Frontal cortex (tissue), 4 donors: ENCODE measurements at places on chromosomes 4 and X. TPM values are rescaled to one million over a fixed set of nuclear protein-coding genes. Genes with fewer than 3 reads are reported as not detected.

The TEX13C gene
- not detected for total RNA-seq

The LRAT gene
- 0.41 TPM for total RNA-seq

The TAF7L gene
- total RNA-seq, result 0.41 TPM

The UGT2B17 gene
- total RNA-seq, result not detected

The GIMD1 gene
- not detected for total RNA-seq

The TEX13B gene
- not detected for total RNA-seq

The RAB41 gene
- total RNA-seq, result not detected

The MAP7D3 gene
- 1.2 TPM for total RNA-seq

The CETN2 gene
- 59.5 TPM for total RNA-seq

The SFRP2 gene
- 0.82 TPM for total RNA-seq

The SMIM31 gene
- total RNA-seq, result not detected

The PPA2 gene
- total RNA-seq, result 76.6 TPM

The KLHL13 gene
- 93.3 TPM for total RNA-seq

The ADH6 gene
- total RNA-seq, result not detected

The NXF2B gene
- not detected for total RNA-seq

The GPR119 gene
- total RNA-seq, result not detected

- no peak for DNase-seq
Measured at GRCh38 chrX:34927866-34928265, 14.7 kb upstream of the FAM47B start.

DNA sequence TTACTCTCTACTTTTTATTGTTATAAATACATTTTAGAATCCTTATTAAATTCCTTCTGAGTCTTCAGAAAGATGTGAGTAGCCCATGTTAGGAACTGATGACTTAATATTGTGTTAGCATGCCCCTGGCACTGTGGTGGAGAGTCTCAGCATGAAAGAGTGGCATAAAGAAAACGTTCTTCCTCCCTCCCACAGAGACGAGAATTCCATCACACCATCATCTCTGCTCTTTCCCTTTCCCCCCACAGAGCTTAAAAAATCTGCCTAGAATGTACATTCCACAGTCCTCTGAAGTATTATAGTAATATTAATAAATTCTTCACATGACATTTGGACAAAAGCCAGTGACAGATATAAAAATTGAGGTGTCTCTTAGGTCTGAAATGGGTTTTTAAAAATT is 117.8 kb upstream of the DKK2 start:
- DNase-seq, result no peak

- DNase-seq, result no peak
Measured at GRCh38 chr4:38612646-38613414, 51.2 kb upstream of the KLF3 start.

- no peak for DNase-seq
Measured at GRCh38 chr4:19380600-19380999, 871.1 kb upstream of the SLIT2 start.

GRCh38 chr4:78205591-78205990 is 148.5 kb downstream of the FRAS1 start:
- no peak for DNase-seq

DNA sequence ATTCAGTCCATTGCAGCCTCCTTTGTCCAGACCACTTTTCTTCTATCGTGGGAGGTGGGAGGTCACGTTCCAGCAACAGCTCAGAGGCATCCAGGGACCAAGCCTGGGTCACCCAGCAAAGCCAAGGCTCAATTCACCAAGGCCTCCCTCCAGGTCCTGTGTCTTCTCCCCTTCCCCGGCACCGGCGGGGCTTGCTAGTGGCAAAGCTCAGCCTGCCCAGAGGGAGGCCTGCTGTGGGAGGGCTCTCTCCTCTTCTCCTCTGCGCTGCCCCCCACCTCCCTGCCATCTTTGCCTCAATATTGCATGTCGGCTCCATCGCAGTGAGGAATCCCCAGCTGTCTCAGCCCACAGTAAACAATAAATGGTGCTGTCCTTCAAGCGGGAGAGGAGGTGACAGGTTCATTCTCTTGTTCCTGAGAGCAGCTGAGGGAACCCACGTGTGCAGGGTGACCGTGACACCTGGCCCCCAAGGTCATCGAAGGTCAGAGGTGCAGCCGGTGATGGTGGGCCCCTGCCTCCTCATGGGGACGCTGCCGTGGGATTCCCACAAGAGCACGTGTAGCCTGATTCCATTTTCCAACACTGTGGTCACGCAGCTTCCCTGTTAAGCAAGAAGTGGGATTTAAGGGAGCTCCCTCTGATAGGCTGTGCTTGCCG is 111.5 kb upstream of the PSAPL1 start:
- DNase-seq, result no peak

DNA sequence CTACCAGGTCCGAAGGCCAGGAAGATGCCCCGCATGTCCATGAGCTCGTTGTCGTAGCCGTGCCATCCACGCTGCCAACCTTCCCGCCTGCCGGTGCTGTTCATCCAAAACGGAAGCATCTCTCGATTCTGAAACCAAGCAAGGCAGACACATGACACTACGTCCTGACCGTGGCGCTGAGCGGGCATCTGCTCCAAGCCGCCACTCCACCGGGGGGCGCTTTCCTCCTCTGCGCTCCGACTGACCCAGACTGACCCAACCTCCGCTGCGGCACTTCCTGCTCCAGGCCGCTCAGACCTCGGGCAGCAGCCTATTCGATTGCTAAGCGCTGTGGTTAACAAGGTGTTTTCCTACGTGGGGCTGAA is 120.5 kb downstream of the ENPP6 start:
- DNase-seq, result no peak

GRCh38 chrX:14491689-14492088 is 37.6 kb upstream of the GLRA2 start:
- DNase-seq, result no peak

- DNase-seq, result no peak
Measured at GRCh38 chrX:23559975-23560374, 107.3 kb upstream of the PRDX4 start.

DNA sequence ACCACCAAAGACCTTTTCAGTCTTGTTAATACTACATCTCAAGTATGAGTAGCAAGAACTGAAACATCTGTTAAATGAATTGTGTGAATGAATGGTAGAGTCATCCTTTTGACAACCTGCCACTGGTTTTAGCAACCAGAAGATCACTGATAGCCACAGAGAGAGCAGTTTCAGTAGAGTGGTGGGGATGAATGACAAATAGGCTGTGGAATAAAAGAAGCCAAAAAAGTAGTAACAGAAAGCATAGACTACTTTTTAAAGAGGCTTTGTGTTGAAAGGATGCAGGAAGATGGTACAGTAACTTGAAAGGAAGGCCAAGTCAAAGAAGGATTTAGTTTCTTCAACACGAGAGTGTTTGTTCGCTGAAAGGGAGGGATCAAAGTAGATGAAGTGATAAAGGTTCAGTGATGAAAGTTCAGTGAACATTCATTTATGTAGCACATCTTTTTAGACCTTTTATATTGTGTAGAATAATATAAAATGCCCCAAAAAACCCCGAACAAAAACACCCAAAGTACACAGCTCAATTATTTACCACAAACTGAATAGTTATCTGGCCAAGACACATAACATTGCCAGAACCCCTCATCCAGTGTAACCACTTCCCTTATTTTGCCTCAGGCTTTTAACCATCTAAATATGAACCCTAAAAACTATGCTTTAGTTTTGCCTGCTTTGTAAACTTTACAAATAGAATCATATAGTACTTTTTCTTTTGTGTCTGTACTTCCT is 40.1 kb upstream of the EIF1AX start:
- DNase-seq, result no peak

DNA sequence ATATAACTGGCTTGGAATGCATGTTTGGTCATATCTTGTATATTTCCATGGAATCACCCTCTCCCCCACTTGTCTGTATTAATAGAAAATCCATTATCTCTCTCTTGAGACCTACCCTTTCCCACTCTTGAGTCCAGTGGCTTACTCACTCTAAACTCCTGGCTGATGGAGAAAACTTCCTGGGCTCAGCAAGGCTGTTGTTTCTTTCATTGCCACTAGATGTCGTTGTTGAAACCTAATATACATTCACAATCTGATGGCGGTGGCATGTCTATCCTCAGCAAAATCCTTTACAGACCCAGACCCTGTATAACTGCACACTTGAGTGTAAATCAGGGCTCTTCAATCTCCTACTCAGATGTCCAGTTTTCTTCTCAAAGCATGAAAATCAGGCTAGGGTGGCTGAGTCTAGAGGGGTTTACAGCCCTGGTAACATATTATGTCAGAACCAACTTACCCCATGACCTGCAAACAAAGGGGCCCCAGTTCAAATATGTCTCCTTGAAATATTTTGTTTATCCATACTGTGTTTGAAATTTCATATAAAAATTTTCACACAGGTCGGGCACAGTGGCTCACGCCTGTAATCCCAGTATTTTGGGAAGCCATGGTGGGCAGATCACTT is 70.0 kb upstream of the FAM241A start:
- no peak for DNase-seq

GRCh38 chr4:153763404-153763803 is 3.6 kb upstream of the RNF175 start:
- DNase-seq, result no peak

- DNase-seq, result no peak
Measured at GRCh38 chr4:54942721-54943120, 182.7 kb downstream of the KDR start.

DNA sequence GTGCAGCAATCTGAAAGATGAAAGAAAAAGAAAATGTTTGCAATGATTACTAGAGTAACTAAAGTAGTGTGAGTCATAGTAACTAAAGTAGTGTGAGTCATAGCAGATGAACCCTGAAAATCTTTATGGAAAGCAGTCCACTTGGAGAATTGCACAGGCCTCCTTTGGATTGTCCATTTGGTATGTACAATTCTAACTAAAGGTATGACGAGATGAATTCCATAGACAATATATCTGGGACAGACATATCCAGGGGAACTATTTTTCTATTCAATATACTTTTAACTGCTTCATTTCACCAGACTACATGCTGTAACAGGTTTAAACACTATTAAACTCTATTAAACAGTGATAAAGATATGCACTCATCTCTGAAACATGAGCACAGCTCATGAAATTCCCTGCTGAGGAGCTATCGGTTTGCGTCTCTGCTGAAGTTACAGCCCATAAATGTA is 798.7 kb downstream of the PCDH7 start:
- no peak for DNase-seq

DNA sequence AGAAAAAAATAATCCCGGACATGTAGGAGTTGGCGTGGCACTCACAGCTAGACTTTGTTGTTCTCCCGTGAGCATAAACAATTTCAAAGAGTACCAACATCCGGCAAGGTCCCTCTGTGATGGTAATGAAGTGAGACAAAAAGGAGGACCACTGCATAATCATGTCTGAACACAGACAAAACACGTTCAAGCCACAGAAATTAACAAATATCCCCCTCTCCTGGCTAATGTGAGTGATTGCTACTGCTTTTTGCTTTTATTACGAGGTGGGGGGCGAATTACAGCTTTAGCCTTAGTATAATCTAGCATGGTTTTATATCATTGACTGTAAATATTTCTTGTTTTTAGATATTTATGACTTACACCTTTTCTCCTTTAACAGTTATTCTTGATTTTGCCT is 118.5 kb downstream of the PLS3 start:
- DNase-seq, result no peak

DNA sequence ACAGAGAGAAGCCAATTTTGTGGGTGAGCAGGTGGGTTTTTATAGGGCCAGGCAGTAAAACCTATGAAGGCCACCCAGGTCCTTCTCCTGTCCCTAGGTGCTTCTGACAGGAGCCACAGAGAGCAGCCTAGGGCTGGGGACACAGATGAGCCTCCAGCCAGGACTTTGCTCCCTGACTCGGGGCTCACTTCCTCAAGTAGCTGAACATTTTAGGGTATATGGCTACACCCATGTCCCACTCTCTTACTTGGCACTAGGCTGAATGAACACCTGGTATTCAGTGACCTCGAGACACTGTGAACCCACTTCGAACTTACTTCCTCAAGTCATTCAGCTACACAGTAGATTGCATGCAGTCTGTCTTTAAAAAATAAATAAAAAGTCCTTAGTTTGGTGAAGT is 217.3 kb downstream of the MID1IP1 start:
- no peak for DNase-seq

GRCh38 chr4:52164116-52164515 is 113.0 kb downstream of the SPATA18 start:
- no peak for DNase-seq

DNA sequence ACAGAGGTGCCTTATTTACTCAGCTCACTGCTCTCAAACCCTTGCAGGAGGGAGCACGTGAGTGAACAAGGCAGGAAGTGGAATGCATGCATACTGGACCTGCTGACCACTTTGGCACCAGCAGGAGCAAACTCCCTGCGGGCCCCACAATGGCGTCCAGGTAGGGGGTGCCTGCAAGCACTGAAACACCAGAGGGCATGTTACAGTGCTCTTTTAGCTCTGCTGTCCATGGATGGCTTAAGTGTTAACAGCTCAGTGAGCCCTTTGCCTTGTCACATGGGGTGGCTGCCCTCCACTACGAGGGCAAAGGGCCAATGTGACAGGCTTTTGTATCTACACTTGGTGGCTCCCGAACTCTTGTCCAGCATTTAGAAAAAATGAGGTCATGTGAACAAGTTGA is 199.5 kb upstream of the UGT8 start:
- no peak for DNase-seq

- no peak for DNase-seq
Measured at GRCh38 chrX:154605566-154605965, 13.5 kb downstream of the CTAG1B start.

- DNase-seq, result no peak
Measured at GRCh38 chr4:14659286-14659685, 343.0 kb upstream of the CPEB2 start.

DNA sequence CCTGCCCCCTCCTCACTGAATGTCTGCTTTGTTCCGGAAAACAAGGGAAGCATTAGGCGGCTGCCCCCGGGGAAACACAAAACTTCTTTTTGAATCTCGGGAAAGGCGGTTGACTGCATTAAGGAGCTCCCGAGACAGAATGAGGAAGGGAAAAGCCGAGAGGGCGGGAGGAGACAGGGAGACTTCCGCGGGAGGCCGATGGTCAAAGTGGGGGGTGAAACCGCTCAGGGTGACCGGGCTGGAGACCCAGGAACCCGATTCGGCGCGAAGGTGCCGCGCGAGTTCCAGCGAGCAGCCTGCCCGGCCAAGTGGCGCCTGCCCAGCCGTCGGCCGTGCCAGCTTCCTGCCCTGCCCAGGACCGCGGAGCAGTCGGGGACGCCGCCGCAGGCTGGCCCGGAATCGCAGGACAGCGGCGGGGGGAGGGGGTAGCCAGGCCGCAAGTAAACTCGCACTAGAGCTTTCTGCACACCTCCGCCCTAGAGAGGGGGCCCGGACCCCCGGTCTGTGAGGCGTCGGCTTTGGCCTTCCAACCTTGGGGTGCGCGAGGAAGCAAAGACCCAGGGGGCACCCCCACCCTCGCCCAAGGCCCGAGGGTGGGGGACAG is 55.1 kb upstream of the BCOR start:
- DNase-seq, result no peak

- DNase-seq, result no peak
Measured at GRCh38 chrX:134623293-134624045, 34.8 kb downstream of the PLAC1 start.

- peak; percentile 11 for DNase-seq
Measured at GRCh38 chr4:89158884-89159503, 47.7 kb downstream of the TIGD2 start.

GRCh38 chr4:137310593-137311490 is 221.5 kb downstream of the PCDH18 start:
- no peak for DNase-seq

- no peak for DNase-seq
Measured at GRCh38 chrX:6187256-6187655, 41.4 kb downstream of the NLGN4X start.

- no peak for DNase-seq
Measured at GRCh38 chrX:132744470-132744869, 214.0 kb downstream of the HS6ST2 start.

- no peak for DNase-seq
Measured at GRCh38 chr4:158094413-158095134, 78.3 kb downstream of the GASK1B start.
